T-helper 2 cell treated with Interferon-gamma antibody and Interleukin-4, amounts not matched to agents 5 μg/mL and 100 μg/mL, for 36 hours (primary cell): ENCODE measurements at places on chromosomes 13 and 19.

DNA sequence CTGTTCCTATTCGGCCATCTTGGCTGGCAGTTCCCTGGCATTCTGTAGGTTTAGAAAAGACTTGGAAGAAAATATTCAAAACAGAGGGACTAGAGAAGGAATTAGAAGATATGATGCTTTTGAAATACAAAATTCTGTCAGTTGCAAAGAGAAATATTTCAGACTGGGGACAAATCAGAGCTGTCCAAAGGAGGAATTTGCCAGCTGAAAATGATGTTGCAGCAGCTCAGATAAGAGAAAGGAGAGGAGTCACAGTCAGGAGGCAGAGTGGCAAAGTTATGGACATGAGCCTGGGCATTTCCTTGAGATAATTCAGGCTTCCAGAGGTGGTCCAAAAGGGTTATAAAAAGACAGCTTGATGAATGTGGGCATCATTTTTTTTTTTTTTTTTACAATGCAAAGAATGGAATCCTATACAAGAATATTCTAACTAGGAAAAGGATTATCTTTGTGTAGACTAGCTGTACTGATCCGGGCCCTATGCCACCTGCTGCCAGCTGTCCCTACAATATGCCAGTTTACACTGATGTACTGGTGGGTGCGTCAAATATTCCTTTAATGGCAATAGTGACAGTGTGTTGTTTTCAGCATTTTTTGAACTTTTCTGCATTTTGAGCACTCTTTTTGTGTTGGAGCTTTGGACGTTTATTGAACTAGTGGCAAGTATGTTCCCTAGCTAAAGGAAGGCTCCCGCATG, 31.8 kb upstream of the CBY2 start:
- DNase-seq, result no peak

- DNase-seq, result no peak
Observed at GRCh38 chr13:42474954-42475353, 99.0 kb upstream of the TNFSF11 start.

GRCh38 chr13:100244431-100244830, 155.5 kb downstream of the PCCA start:
- DNase-seq, result no peak

DNA sequence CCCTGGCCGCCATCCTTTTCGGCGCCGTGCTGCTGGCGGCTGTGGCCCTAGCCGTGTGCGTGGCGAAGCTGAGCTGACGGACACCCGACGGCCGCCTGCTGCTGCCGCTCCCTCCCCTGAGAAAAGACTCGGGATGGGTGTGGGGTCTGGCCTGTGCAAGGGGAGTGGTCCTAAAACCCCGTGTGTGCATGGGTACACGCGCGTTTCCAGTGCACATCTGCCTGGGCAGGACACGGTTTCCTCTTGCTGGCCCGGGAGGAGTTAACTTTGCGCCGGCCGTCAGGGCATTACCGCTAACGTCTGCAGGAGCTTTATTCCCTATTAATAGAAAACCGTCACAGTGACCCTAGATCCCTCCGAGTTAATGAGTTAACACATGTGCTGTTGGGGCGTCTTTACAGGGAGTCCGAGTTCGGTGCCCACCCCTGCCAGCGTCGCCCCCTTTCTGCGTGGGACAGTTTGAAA, 1.3 kb downstream of the RGS9BP start:
- DNase-seq, result no peak

DNA sequence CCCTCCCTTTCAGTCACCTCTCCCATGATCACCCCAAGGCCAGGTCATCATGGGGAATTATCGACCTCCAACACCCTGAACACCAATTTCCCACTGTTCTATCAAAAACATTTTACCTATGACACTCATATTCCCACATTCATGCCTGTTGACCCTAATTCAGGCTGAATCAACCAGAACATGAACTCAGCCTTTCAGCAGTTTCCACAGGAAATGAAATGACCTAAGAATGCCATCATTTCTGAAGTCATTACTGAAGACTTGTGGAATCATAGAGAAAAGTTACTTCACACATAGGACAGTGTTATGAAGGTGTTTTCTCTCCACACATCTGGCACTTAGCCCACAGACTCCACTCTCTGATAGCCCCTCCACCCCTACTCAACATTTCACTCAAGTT, 29.9 kb upstream of the FAM124A start:
- DNase-seq, result no peak
